ENCODE measurements at places on chromosomes 13 and 19. TPM values are rescaled to one million over a fixed set of nuclear protein-coding genes. Genes with fewer than 3 reads are reported as not detected.
A peak's percentile ranks its signal among the peaks of the same experiment; 100 is the strongest.

GRCh38 chr19:13154241-13154778, 4.1 kb downstream of the IER2 start:
- peak; percentile 98 for DNase-seq

DNA sequence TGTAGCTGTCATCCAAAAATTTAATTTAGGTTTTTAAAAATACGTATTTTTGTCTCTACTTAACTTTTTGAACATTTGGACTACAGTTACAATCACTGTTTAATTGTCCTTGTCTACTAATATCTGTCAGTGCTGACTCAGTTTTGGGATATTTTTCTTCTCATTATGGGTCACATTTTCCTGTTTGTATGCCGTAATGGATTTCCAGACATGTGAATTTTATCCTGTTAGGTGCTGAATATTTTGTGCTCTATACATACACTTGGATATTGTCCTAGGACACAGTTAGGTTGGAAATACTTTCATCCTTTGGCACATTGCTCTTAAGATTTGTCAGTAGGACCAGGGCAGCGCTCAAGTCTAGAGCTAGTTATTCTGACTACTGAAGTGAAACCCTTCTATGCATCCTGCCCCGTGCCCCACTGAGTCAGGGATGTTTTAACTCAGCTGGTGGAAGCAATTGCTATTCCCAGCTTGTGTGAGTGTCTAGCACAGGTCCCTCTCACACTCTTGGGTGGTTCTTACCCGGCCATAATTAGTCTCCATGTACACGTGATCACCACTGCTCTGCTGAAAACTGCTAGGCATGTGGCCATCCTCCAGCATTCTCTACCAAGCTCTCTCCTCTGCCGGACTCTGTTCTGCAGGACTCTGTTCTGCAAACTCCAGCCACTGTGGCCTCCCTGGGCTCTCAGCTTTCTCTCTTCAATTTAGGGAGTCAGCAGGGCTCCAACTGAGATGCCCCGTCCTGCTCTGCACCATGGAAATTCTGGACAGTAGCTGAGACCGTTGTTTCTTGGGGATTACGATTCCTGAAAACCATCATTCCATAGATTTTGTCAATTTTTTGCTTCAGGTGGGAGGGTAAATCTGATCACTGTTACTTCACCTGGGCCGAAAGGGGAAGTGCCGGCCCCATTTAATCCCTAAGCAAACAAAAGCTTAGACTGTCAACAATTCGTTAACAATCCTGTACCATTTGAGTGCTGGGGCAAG, 11.1 kb downstream of the PROZ start:
- no peak for DNase-seq

GRCh38 chr13:44605275-44605674, 29.1 kb upstream of the TSC22D1 start:
- DNase-seq: no peak

GRCh38 chr19:44684892-44685863, 13.8 kb upstream of the CEACAM16 start:
- no peak for DNase-seq

DNA sequence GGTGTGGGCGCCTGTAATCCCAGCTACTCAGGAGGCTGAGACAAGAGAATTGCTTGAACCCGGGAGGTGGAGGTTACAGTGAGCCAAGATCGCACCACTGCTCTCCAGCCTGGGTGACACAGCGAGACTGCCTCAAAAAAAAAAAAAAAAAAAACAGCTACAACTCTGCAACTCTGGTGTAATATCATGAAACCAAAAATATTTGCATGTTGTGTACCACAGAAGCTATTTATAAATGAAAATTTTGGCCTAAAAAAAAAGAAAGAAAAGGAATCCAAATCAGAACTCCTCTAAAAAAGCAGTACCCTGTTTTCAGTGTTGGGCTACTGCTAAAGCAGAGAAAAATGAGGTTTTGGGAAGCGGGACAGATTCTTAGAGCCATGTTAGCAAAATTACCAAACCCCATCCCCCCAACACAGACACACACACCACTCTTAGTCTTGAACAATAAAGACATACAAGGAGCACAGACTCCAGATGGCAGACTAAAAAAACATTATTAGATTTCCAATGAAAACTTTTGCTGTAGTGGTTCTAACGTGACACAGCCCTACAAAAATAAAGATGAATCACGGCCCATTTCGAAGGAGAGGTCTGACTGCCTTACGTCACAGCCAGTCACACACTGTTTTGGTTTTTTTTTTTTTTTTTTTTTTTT, 51.5 kb downstream of the INSR start:
- no peak for DNase-seq

The SULT2A1 gene
- total RNA-seq: not detected

The TEX26 gene
- not detected for total RNA-seq

Data from upper lobe of right lung (tissue), 1 donor.